ENCODE measurements at places on chromosomes 3 and 15.

GRCh38 chr3:69535613-69536012 is 149.7 kb upstream of the FRMD4B start:
- no peak for DNase-seq

DNA sequence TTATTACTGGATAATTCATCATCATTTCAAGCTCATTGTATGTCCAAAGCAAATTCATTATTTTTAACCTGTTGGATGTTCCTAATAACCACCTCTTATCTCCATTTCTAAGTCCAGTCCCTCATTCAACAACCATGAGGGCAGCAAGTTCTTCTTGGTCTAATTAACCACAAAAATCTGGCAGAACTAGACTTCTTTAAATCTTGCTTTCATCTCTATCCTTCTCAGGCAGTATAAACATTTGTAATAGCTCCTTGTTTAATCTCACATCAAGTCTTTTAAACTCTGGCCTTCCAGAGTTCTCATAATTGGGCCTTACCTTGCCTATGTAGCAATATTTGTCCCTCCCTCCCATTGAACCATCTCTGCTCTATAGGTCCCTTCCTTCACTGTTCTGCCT is 17.0 kb upstream of the GHSR start:
- DNase-seq: no peak

GRCh38 chr15:68310804-68311463 is 33.4 kb downstream of the FEM1B start:
- no peak for DNase-seq

- no peak for DNase-seq
These were observed 94.9 kb downstream of the AKAP13 start for GRCh38 chr15:85475317-85475701.

- no peak for DNase-seq
These were observed 284.6 kb upstream of the C2CD4B start for GRCh38 chr15:62449638-62450037.

DNA sequence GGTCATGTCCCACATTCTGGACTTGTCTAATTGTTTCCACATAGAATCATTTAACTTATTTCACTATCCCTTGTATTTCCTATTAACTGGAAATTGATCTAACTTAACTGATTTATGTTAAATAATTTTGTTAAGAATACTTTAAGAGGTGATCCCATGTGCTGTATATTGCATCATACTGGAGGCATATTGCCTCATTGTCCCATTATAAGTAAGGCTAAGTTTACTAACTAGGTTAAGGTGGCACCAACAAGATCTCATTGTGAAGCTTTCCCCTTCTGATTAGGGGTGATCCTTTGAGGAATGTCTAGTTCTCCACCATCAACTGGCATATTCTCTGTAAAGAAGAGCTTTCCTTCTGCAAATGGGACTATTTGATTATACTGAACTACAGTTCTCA is 24.4 kb downstream of the MAP1A start:
- DNase-seq: no peak

DNA sequence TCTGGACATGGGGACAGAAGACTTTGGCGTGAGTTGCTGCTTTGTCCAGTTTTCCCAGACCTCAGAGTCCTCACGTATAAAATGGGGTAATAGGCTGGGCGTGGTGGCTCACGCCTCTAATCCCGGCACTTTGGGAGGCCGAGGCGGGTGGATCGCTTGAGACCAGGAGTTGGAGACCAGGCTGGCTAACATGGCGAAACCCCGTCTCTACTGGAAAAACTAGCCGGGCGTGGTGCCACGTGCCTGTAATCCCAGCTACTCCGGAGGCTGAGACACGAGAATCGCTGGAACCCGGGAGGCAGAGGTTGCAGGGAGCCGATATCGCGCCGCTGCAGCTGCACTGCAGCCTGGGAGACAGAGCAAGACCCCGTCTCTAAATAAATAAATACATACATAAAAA is 22.7 kb upstream of the IGF1R start:
- DNase-seq: no peak

DNA sequence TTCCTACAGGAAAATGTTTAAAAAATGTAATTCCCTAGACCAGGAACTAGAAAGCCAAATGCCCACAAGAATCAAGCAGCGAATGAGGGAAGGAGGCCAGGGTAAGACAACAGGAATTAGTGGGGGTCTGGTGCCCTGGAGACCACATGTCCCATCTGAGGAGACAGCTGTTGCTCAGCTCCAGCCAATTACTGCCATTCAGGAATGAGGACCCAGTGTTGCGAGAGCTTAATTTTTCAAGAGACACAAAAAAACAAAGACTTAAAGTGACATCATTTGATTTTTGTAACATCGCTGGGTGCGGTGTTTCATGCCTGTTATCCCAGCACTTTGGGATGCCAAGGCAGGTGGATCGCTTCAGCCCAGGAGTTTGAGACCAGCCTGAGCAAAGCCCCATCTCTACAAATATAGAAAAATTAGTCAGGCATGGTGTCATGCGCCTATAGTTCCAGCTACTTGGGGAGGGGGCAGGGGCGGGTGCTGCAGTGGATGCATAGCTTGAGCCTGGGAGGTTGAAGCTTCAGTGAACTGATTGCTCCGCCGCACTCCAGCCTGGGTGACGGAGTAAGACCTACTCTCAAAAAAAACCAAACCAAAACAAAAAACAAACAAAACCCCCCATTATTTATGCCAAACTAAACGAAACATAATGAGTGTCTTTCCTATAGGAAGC is 52.8 kb upstream of the LRIG1 start:
- no peak for DNase-seq

DNA sequence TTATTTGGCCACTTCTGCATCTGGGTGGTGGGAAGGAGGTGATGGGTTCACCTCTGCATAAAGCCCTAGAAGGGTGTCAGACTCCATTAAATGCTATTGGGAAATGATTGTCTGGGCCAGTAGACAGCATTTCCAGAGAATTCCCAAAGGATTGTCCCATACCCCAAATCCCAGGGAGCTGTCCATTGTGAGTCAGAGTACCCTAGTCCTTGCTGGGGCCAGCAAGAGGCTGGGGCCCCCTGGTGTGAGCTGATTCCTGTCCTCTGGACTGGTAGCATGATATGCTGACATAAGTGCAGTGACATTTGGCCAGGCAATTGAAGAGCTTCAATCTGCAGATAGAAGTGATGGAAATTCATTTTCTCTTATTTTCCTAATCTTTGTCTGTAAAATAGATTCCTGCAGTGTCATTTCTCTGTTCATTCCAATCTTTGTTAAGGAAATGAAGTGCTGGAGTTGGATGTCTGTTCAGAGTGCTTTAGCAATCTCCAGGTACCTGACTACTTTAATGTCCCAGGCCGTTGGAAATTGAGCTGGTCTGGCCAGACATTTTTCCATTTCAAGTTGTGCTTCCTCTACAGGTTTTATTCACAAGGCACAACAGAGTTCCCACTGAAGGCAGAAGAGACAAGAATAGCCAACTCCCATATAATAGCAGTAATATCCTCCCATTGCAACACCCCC is 91.2 kb downstream of the RPLP1 start:
- DNase-seq: no peak

DNA sequence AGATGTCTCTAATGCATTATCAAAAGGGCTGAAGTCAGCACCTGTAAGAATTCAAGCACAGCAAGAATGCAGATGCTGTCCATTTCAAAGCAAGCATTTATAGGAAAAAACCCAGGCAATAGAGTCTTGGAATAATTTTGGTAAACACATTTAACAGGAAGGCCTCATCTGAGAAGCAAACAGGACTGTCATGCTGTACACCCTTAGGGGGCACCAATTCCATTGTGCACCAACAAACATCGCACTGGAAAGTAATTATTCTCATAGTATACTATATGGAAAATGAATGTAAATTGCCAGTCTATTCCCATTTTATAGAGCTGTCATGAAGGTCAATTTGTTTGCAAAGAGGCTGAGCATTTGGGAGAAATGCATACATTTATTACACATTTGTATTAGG is 247.3 kb upstream of the SUCLG2 start:
- DNase-seq: no peak

Measured in activated T-cell treated with anti-CD3 and anti-CD28 coated beads, Interleukin-2, amount 50 U/mL, for 72 hours (primary cell).